MCF 10A (cell line): ENCODE measurements at places on chromosomes 16 and 17. TPM values are rescaled to one million over a fixed set of nuclear protein-coding genes. Genes with fewer than 3 reads are reported as not detected.
A peak's percentile ranks its signal among the peaks of the same experiment; 100 is the strongest.

DNA sequence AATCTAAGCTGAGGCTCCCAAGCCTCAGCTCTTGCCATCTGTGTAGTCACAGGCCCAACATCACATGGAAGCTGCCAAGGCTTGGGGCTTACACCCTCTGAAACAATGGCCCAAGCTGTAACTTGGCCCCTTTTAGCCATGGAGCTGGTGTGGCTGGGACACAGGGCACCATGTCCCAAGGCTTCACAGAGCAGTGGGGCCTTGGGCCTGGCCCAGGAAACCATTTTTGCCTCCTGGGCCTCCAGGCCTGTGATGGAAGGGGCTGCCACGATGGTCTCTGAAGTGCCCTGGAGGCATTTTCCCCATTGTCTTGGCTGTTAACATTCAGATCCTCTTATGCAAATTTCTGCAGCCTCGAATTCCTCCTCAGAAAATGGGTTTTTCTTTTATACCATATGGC, 952.3 kb upstream of the GOT2 start:
- DNase-seq, result no peak

GRCh38 chr16:77897831-77898605, 109.7 kb downstream of the VAT1L start:
- no peak for DNase-seq

KCNH6 gene
- not detected in 2 replicates for total RNA-seq

BCO1 gene
- total RNA-seq, result not detected in 2 replicates

DNA sequence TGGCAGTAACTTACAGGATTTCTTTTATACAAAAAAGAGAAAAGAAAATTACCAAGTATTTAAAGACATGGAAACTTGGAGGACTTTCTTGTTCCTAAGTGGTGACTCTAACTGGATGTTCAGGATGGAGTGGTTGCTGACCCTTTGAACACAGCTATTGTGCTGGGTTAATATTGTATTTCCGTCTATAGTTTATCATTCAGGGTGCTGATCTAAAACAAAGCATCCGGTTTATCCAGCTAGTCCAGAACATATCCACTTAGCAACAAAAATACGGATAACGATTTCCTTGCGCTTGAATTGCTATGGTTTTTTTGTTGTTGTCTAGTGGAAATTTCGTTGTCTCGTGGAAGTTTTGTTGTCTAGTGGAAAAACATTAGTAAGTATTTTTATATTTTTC, 38.2 kb downstream of the SNTB2 start:
- no peak for DNase-seq

- DNase-seq, result peak; percentile 35
Observed at GRCh38 chr16:50367777-50368409, 895 bp downstream of the BRD7 start.

GRCh38 chr17:10013365-10014112, 108.5 kb upstream of the RCVRN start:
- no peak for DNase-seq

GRCh38 chr16:30633526-30633925, 17.2 kb upstream of the PRR14 start:
- DNase-seq, result no peak

DNA sequence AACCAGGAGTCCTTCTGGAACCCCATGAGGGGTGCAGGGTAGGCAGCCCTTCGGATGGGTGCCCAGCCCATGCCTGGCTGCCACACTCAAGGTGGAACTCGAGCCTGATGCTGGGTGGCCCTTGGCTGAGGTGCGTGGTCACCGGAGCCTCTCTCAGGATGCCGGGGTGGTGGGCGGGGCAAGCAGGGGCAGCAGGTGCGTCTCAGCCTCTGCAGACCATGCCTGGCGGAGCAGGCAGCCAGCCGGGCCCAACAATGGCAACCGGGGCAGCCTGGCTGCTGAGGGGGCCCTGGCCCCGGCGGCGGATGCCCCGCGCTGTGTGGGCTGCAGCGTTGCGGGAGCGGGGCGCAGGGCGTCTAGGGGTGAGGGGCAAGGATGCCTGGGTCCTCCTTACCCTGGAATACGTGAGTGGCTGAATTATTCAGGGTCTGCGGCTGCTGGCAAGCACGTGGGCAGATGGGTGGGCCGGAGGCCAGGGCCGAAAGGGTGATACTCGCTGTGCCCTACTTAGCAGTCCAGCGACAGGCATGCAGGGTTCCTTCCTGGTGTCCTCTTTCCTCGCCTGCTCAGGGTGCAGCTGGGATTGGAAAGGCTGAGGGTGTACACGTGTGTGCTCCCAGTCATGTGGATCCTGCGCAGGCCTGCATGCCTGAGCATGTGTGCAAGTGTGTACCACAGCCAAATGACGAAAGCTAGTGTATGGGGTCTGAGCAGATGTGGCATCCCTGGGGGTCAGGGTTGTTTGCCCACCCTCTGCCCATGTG, 14.6 kb downstream of the MYO15A start:
- DNase-seq, result no peak

KCNG4 gene
- not detected in 2 replicates for total RNA-seq

CLDN6 gene
- not detected in 2 replicates for total RNA-seq

ZNF385C gene
- 0.26 and 0.44 TPM in 2 replicates for total RNA-seq

DNA sequence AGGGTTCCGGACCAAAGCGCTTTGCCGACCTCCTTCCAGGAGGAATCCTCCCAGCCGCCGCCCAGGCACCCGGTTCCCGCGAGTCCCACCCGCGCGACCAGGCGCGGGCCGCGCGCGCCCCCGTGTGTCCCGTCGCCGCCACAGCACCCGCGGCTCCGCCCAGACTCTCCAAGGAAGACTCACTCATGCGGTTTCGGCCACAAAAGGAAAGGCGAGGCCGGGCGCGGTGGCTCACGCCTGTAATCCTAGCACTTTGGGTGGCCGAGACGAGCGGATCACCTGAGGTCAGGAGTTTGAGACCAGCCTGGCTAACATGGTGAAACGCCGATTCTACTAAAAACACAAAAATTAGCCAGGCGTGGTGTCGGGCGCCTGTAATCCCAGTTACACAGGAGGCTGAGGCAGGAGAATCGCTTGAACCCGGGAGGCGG, 3.5 kb upstream of the PKMYT1 start:
- peak; percentile 84 for DNase-seq

RASL10B gene
- 0.09 and 0.10 TPM in 2 replicates for total RNA-seq

- no peak for DNase-seq
Observed at GRCh38 chr16:82395212-82395611, 225.2 kb upstream of the MPHOSPH6 start.

TMEM106A gene
- 2.1 and 2.2 TPM in 2 replicates for total RNA-seq

PDIA2 gene
- total RNA-seq, result 0.56 TPM in 1 of 2 replicates, not detected in the other

CLDN7 gene
- total RNA-seq, result 20.8 and 23.9 TPM in 2 replicates

- DNase-seq, result no peak
Observed at GRCh38 chr16:11211977-11212797, 43.8 kb downstream of the SOCS1 start.

GRCh38 chr16:88610909-88611812, 27.2 kb upstream of the IL17C start:
- no peak for DNase-seq

- no peak for DNase-seq
Observed at GRCh38 chr16:86458149-86458777, 52.1 kb upstream of the FOXF1 start.

DNA sequence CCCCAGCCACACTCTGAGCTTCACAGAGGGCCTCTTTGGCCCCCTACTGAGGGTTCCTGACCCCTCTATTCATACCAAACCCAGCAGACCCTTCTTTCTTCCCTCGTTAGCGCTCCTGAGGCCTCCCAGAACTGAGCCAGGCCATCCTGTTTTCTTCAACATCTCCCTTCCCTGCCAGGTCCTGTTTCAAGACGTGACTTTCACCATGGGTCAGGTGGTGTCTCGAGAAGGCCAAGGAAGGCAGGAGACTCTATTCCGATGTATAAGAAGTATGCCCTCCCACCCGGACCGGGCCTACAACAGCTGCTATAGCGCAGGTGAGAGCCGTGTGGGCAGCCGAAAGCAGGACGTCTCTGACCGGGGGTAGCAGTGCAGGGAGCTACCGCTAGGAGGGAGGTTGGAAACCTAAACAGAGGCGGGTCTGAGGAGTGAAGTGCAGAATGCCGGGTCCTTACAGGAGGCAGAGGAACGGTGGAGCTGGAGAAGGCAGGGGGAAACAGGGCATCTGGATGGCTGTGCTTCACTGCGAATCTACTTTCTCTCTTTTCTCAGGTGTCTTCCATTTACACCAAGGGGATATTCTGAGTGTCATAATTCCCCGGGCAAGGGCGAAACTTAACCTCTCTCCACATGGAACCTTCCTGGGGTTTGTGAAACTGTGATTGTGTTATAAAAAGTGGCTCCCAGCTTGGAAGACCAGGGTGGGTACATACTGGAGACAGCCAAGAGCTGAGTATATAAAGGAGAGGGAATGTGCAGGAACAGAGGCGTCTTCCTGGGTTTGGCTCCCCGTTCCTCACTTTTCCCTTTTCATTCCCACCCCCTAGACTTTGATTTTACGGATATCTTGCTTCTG, 1.3 kb upstream of the SENP3 start:
- no peak for DNase-seq

- DNase-seq, result no peak
Observed at GRCh38 chr17:80118601-80119270, 17.4 kb downstream of the GAA start.

PRDM7 gene
- total RNA-seq, result not detected in 2 replicates

GPR142 gene
- not detected in 2 replicates for total RNA-seq

- DNase-seq, result peak; percentile 20
Observed at GRCh38 chr16:82657239-82657638, 30.5 kb downstream of the CDH13 start.

DNA sequence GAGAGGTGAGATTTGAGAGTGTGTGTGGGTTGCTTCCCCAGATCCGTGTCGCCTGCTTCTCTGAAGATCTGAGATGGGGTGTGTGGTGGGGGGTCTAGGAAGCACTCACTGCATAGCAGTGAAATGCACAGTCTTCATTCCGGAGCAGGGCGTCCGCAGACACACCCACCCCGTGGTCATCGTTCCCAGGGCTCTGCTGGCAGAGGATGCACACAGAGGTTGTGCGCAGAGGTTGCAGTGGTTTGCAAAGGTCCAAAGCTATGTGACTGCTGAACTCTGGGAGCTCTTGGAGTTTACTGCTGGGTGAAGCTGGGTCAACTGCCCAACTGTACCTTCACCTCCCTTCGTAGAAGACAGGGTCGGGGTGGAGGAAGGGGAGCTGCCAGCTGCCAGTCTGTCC, 135.3 kb downstream of the SNX29 start:
- DNase-seq, result no peak

DNA sequence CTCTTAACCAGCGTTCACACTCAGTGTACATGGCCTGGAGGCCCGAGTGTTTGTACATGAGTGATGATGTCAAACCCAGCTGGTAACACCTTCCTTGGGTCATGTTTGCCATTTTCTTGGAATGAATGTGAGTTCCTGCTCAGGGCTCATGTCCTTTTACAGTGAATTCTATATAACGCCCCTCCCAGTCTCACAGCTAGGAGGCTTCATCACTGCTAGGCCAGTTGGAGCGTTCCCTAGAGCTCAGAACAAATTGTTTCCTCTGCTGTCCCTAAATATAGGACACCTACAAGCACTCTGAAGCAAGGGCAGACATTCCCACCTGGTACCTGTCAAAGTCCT, 5.5 kb downstream of the TIMM22 start:
- no peak for DNase-seq

- DNase-seq, result no peak
Observed at GRCh38 chr17:75060434-75061054, 13.5 kb downstream of the KCTD2 start.

DNA sequence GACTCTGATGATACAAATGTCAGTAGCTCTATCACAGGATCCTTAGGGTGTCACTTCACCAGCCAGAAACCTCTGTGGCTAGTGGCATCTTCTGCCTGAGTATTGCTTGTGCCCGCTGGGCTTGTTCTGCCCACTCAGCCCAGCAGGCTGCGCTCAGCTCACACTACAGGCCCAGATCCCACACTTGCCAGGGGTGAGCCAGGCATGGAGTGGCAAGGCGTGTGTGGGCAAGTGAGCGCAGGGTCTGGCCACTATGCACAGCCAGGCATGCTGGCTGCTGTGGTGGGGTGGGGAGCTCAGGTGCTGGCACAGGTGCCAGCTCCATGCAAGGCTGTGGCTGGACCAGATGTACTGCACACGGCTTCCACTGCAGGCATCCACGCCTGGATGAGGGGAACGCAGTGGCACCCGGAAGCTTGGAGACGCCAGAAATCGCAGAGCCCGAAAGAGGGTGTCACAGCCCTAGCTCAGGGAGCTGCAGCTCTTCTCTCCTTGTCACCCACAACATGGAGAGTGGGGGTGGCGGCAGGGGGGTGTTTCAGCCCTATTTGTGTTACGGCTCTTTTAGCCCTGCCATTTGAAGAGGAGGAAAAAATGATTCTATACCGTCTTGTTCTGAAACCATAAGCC, 10.2 kb downstream of the CFAP97D1 start:
- peak; percentile 66 for DNase-seq

CD300A gene
- not detected in 2 replicates for total RNA-seq

MVP gene
- total RNA-seq, result 56.5 and 71.9 TPM in 2 replicates

DNA sequence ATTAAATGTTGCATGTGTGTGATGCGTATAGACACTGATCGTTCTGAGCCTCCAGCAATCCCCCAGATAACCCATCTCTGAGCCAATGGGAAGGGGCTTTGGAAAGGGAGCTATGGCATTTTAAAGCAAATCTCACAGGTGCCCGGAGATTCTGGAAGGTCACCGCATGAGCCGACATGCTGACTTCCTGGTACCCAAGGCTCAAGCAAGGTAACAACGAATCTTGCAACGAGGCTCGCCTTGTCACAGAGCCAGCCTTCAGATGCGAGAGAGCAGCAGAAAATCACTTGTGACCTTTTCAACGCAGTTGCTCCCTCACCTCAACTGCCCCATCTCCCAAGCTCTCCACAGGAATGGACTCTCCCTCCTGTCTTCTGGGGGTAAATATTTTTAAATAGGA, 154.8 kb upstream of the CDH5 start:
- no peak for DNase-seq

LITAFD gene
- not detected in 2 replicates for total RNA-seq

WNT3 gene
- total RNA-seq, result 2.4 and 2.9 TPM in 2 replicates

GRCh38 chr16:53121043-53121620, 66.3 kb downstream of the CHD9 start:
- no peak for DNase-seq
